ENCODE measurements at places on chromosomes 13 and 19.

- DNase-seq, result no peak
These were observed 75.9 kb upstream of the RNF113B start for GRCh38 chr13:98252931-98253470.

DNA sequence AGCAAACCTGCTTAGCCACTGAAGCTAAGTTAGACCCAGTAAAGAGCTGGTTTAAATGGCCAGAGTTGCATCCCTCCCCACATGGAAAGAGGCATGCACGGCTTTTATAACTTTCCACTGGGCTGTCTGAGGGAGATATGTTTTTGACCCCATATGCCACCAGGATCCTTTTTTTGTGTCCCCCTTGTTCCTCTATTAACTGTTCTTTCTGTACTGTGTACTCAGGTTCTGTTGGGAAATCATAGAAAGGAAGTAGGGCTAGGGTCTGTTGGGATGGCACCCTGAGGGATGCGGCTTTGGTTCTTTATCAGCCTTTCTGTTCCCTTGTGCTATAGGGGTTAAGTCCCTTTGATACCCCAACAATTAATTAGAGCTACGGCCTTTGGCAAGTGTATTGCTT, 12.2 kb upstream of the TM9SF2 start:
- DNase-seq, result no peak

- DNase-seq, result no peak
These were observed 382.2 kb downstream of the FGF9 start for GRCh38 chr13:22053053-22053452.

GRCh38 chr19:38333245-38333644, 2.4 kb upstream of the CATSPERG start:
- DNase-seq, result no peak

- no peak for DNase-seq
These were observed 206.1 kb downstream of the DNAJC15 start for GRCh38 chr13:43229506-43229905.

GRCh38 chr13:97385146-97385545, 48.8 kb upstream of the RAP2A start:
- no peak for DNase-seq

GRCh38 chr13:112320303-112320702, 55.9 kb upstream of the SPACA7 start:
- DNase-seq, result no peak

- no peak for DNase-seq
These were observed 17.2 kb downstream of the EML2 start for GRCh38 chr19:45621976-45622503.

GRCh38 chr19:40420766-40421765, 4.7 kb downstream of the SERTAD1 start:
- DNase-seq, result peak; percentile 89

GRCh38 chr19:3942790-3943409, 10.0 kb downstream of the NMRK2 start:
- no peak for DNase-seq

DNA sequence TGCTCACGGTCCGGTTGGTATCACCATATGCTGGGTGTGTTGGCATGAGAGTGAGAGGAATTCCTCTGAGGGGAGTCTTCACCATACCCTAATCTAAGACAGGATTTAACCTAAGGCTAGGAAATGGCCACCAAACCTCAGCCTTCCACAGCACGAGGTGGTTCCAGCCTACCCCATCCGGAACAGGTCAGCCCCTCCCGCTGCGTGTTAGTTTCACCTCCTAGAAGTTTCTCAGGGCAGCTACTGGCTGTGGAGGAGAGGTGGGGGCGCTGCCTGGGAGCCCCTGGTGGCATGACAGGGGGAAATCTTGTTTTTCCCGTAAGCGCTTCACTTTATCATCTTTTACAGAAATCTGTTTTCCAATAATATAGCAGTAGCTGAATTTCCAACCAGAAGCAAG, 55.1 kb downstream of the RGCC start:
- no peak for DNase-seq

DNA sequence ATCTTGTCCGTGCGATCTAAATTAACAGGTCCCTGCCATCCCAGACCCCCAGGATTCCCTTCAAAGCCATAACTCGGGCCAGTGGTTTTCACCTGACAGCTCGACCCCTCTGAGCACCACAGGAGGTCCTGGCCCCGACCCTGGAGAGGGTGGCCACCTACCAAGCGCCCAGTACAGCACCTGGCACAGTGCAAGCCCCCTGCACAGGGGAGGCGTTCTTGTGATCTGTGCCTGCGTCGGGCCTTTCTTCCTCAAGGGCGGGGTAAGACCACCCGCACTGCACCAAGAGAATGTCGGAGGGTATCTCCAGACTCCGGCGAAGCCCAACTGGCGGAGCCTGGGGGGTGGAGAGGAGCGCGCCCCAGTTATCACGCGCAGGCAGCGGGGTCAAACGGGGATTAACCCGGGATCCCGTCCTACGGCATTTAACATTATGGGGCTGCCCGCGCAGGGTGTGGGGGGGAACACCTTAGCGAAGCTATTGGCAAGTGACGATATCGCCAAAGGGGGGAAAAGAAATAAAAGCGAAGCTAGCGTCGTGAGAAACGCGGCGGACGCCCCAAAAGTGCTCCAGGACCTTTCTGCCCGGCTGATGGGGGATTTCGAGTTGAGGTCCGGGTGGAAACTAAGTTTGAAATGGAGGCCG, 1.3 kb upstream of the HNRNPL start:
- no peak for DNase-seq

DNA sequence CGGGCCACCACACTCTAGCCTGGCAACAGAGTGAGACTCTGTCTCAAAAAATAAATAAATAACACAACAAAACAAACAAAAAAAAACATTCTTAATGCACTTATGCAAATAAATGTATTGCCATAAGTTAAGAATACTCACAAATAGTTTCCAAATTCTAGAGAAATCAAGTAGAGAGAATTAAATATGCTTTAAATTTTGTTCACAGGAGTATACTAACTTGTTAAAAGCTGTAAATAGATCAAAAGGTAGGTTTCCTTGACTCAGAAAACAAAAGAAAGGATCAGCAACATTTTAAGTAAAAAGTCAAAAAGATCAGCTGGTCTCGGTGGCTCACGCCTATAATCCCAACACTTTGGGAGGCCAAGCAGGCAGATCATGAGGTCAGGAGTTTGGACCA, 50.5 kb upstream of the ZNF429 start:
- no peak for DNase-seq

DNA sequence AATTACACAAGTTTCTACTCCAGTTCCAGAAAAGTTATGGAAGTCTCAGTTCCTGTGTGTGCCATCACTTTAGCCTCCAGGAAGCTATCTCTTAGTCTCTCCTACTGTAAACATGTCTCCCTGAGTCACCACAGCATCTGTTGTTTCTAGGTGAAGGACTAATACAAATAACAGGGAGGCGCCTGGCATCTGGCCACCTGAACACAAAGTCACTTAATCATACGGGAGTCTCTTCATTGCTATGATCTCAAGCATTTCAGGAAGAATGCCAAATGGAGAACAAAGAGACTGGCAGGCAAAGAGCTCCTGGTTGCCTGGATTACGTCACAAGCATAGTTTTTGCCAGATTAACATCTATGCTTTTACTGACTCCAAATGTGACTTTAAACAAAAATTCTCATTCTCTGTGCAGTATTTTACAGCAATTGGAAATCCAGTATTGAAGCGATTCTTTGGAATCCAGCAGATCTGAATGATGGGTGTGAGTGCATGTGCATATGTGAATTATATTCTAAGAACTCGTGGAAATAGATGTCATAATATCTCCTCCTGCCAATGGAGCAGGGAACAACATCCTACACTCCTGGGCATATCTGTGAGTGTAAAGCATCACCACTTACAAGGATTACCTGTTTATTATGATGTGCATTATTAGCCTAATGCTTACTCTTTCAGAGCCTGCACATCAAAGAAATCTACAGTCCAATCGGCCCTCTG, 572.8 kb downstream of the PCDH9 start:
- no peak for DNase-seq

- DNase-seq, result no peak
These were observed 49.9 kb downstream of the TBC1D4 start for GRCh38 chr13:75432045-75432444.

GRCh38 chr13:84443463-84443862, 561.2 kb upstream of the SLITRK1 start:
- DNase-seq, result no peak

DNA sequence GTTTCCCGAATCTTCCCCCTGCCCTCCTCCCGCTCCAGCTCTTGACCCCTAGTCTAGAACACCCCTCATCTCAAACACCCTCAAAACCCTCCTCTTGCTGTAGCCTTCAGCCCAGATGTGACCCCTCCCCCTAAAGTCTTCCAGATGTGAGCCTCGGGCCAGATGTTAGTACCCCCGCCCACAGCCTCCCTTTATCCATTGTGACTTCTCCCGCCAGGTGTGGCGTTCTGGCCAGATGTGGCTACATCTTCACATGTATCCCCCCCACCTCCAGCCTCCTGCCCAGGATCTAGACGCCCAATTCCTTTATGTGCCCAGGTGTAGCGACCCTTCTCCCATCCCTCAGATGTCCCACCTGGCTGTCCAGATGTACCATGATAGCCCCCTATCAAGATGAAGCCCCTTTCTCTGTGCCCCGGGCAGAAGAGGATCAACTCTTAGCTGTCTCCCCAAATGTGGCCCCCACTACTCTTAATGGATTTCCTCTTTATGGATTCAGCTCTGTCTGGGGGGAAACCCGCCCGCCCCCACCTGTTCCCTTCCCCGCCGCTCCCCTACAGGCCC, 517 bp upstream of the LTBP4 start:
- DNase-seq, result peak; percentile 33

All from H9 (cell line).